D341Med (cell line): ENCODE measurements at places on chromosomes 3 and 15.

- no peak for DNase-seq
Observed at GRCh38 chr3:146390957-146391356, 78.4 kb downstream of the PLSCR2 start.

DNA sequence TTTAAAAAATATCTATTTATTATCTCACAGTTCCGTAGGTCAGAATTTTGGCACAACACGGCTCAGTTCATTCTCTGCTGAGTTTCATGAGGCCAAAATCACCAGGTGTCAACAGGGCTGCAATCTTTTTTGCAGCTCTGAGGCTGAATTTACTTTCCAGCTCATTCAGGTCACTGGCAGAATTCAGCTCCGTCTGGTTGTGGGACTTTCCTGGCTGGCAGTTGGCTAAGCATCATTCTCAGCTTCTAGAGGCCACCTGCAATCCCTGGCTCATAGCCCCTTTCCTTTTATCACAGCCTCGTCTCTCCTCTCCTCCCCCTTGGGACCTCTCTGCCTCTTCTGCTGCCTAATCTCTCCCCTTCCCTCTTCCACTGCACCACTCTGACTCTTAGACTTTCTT is 174.0 kb upstream of the WNT5A start:
- DNase-seq = no peak

- no peak for DNase-seq
Observed at GRCh38 chr3:10600296-10600714, 94.9 kb upstream of the ATP2B2 start.

DNA sequence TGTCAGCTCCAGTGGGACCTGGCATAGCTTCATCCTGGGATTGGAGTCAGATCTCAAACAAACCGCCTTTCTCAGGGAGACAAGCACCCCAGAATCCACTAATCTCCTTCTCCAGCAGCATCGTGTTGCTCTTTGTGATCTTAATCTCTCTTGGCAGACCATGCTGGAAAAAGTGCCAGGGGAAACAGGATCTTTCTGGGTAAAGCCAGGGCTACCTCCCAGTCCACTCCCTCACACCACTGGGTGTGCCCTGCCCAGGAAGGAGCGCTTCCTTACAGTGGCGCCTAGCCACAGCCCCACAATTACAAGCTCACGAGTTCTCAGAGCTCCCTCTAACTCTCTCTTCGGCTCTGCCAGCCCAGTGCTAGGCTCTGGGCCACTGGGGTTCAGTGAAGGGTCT is 32.2 kb downstream of the RPLP1 start:
- no peak for DNase-seq

GRCh38 chr15:80673561-80674244 is 21.4 kb upstream of the ABHD17C start:
- no peak for DNase-seq

- no peak for DNase-seq
Observed at GRCh38 chr3:117035745-117036144, 326.2 kb downstream of the TUSC7 start.

GRCh38 chr3:192929146-192929545 is 11.5 kb upstream of the MB21D2 start:
- no peak for DNase-seq

- DNase-seq = no peak
Observed at GRCh38 chr3:13873818-13874217, 6.1 kb downstream of the WNT7A start.

DNA sequence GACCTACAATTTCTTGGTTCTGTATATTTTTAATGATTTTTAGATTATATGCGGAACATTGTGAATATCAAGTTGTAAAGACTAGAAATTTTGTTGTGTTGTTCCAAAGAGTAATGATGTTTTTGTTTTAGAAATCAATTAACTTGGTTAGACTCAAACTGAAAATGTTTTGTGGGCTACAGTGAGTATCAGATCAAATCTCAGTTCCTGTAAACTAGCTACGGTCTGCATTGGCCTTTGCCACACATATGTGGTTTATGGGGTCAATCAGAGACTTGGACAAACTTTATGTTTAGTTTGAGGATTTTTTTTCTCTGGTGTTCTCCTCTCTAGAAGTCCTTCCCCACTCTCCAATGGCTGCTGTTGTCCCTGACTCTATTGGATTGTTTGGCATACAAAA is 308.0 kb upstream of the THRB start:
- no peak for DNase-seq

DNA sequence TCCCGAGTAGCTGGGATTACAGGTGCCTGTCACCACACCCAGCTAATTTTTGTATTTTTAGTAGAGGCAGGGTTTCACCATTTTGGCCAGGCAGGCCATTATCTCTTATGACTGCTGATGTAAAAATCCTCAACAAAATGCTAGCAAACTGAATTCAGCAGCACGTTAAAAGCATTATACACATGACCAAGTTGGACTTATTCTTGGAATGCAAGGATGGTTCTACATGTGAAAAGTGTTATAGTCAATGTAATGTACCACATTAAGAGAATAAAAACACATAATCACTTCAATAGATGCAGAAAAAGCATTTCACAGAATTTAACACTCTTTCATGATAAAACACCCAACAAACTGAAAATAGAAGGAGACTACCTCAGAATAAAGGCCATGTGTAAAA is 20.2 kb downstream of the RNF13 start:
- no peak for DNase-seq

- no peak for DNase-seq
Observed at GRCh38 chr3:38587548-38588131, 61.8 kb downstream of the SCN5A start.

GRCh38 chr3:46939578-46940445 is 36.7 kb downstream of the CCDC12 start:
- DNase-seq = no peak

GRCh38 chr3:76470285-76470684 is 569.6 kb upstream of the ROBO2 start:
- no peak for DNase-seq

DNA sequence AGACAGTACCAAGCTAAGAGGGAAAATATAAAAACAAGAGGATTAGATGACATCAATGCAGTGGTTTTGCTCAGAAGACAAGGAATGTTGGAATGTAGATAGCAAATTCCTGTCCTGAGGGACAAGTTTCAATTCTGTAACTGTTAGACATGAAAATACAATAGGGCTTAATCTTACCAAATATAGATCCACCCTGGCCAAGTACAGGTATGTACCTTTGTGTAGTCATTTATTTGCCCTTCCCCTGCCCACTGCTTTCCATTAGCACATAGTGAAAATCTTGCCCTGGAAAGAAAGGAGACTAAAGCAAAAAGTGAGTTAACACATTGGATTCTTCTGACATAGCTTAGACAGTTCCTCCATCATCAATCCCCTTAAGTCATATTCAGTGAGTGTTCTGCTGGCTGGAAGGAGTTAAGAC is 389.0 kb upstream of the THBS1 start:
- no peak for DNase-seq

DNA sequence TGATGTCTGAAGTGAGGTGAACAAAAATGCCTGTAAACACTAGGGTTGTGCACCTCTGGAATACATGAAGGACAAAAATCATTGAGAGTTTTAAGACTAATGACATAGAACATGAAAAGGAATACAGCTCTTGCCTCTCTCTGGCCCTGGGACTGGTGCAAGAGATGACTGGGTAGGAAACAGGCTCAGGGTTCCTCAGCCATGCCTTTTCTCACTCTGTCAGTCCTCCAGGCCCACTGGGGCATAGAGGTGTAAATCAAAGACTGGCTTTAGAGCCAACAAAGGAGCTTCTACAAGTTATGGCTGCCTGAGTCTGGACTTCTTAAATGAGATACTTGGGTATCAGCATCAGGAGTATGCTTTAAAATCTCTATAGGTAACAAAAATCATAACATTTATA is 554.7 kb upstream of the KCNMB2 start:
- DNase-seq = no peak

- no peak for DNase-seq
Observed at GRCh38 chr3:12752809-12753208, 6.2 kb downstream of the TMEM40 start.

- DNase-seq = no peak
Observed at GRCh38 chr15:31367021-31367729, 40.5 kb downstream of the KLF13 start.

DNA sequence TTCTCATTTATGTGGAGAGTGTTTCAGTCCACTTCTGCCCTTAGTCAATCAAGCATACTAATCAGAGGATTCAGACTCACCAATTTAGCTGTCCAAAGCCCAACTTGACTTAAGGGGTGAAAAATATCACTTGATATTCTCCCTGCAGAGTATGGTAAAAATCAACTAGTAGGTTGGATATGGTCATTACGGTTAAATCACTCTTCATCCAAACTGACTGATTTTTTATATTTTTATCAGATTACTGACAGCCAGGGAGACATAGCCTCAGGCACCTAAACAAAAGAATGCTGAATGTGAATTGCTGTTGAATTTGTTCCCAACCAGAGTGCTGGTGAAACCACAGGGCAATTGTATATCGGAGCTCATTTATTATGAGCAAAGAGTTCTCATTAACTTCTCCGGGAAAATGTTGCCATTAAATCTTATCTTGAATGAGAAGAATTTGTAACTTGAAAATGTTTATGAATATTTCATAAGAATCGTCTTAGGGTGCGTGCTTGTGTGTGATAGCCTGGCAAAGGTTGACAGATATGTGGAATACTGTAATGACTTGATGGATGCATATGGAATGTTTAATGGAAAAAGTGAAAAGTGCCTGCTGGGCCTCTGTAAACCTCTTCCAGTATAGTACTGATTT is 411.2 kb downstream of the NAALADL2 start:
- DNase-seq = no peak

DNA sequence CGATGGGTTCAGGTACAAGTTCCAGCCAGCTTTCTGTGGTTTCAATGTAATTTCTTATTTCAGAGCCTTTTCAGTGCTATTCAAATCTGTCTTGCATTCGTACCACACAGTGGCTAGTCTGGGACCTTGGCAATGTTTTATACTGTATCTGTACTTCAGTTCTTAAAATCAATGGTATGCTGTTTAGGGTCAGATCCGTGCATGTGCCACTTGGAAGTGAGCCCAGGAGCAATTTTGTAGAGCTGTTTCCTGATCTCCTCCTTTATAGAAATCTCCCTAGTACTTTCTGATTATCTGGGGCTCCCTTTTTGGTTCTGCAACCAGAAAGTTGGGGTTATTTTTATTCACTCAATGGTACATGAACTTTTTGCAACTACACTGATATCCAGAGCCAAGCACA is 59.5 kb upstream of the NDUFB4 start:
- no peak for DNase-seq

GRCh38 chr3:1616744-1617143 is 481.9 kb upstream of the CNTN4 start:
- DNase-seq = no peak

- DNase-seq = no peak
Observed at GRCh38 chr15:94231723-94232468, 535 bp downstream of the MCTP2 start.

DNA sequence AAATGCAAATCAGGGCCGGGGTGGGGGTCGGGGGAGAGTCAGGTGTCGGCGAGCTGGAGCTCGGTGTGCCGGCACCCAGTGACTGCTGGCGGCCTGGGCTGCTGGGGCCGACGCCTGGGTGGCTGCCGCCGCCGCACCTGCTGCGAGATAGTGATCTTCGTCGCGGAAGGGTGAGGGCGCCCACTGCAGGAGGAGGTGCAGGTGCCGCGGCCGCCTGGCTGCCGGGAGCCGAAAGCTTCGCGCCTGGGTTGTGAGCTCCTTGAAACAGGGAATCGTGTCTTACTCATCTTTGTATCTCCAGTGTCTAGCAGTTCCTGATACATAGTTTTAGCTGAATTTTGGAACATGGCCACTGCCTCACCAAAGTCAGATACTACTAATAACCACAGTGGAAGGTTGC is 64.0 kb upstream of the CPOX start:
- peak; percentile 80 for DNase-seq

- DNase-seq = no peak
Observed at GRCh38 chr3:12180631-12181030, 21.9 kb upstream of the TIMP4 start.

DNA sequence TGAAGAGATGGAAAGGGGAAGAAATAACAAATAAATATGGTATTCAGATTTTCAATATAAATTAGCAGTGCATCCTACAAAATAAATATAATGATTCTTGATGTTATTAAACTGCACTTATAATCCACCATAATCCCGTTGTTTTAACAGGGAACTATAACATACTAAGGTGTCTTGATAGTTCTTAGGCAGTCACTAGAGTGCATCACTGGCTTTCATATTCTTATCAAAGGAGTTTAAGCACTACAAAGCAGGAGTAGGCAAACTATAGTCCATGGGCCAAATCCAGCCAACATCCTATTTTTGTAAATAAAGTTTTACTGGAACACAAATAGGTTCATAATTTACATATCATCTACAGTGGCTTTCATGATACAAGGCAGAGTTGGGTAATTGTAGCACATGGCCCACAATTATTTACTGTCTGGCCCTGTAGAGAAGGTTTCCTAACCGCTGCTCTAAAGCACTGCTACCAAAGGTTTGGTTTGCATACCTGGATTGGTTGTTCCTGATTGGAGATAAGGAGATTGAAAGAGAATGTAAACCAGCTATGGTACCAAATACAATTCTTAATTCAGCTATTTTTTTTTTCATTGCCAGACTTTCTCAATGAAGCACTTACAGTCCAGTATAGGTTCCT is 104.3 kb downstream of the ZNF280D start:
- DNase-seq = no peak

GRCh38 chr3:51955175-51955892 is at the start of gene GPR62:
GPR62 (plus strand) TSS chr3:51955381; CDS start chr3:51955653, 272 bp downstream.
- DNase-seq = peak; percentile 54

- DNase-seq = no peak
Observed at GRCh38 chr3:18900994-18901393, 247.3 kb upstream of the KCNH8 start.

GRCh38 chr15:31805090-31805662 is 225.1 kb upstream of the CHRNA7 start:
- no peak for DNase-seq

GRCh38 chr3:132079147-132079546 is 44.3 kb upstream of the CPNE4 start:
- DNase-seq = no peak

- DNase-seq = no peak
Observed at GRCh38 chr15:30933293-30933692, 29.6 kb downstream of the FAN1 start.

GRCh38 chr3:60160822-60161748 is 1090.2 kb downstream of the FHIT start:
- no peak for DNase-seq

- no peak for DNase-seq
Observed at GRCh38 chr15:98802187-98802586, 153.8 kb downstream of the IGF1R start.

DNA sequence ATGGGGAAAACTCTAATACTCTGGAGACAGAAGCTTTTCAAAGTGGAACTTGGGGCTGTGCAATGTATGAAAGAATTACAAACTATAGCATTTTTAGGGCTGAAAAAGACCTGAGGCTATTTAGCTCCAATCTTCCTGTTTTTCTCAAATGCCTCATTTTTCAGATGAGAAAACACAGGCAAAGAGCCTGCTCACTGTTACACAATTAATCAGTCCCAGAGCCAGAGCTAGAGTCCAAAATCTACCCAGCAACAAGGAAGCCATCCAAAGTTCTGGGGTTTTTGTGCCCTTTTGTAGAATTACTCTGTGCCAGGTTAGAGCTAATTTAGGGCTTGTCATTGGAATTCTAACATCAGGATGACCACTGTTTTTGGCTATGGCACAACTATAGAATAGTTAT is 45.5 kb downstream of the GPR149 start:
- no peak for DNase-seq

- DNase-seq = no peak
Observed at GRCh38 chr15:74252721-74253120, 16.6 kb downstream of the CCDC33 start.

- no peak for DNase-seq
Observed at GRCh38 chr3:195060531-195061291, 210.2 kb downstream of the XXYLT1 start.
